ENCODE measurements at places on chromosomes 11 and 22.

DNA sequence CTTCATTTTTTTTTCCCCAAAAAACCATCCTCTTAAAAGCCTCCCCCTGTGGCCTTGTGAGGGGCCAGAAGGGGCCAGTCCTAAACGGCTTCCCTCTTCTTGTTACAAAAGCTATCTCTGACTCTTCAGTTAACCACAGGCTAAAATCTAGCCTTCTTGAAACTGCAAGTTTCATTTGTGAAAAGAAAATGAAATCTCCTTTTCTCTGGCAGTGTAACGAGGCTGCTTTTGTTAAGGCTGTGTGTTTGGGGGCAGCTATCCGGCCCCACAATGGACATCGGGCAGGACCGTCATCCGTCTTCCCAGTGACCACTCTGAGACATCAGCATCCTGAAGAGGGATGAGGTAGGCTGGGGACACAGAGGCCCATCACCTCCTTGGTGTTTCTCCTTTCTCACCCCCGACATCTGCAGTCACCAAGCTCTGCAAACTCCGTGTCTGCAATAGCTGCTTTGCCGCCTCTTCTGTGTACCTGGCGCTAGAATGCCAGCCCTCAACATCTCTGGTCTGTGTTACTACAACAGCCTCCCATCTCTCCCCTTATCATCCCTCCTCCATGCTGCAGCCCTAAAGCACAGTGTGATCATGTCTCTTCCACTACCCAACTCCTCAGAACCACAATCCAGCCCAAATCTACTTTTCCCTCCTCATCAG lies 94.0 kb downstream of the RCN1 start:
- DNase-seq = no peak

DNA sequence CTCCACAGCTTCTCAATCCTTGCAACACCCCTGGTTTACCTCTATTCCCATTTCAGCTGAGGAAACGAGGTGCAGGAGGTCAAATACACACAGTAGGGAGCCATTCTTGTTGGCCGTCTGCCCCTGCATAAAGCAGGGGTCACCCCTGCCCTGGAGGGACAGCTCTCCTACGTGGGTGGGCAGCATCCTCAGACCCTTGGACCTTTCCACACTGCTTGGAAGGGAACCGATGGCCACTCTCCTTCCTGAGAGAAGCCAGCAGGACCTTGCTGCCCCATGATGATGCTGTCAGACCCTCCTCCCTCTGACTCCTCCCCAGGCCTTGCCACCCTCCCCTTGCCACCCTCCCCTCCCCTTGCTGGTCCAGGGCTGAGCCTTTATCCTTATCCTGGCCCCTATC lies 121.1 kb upstream of the SYT13 start:
- DNase-seq = no peak

DNA sequence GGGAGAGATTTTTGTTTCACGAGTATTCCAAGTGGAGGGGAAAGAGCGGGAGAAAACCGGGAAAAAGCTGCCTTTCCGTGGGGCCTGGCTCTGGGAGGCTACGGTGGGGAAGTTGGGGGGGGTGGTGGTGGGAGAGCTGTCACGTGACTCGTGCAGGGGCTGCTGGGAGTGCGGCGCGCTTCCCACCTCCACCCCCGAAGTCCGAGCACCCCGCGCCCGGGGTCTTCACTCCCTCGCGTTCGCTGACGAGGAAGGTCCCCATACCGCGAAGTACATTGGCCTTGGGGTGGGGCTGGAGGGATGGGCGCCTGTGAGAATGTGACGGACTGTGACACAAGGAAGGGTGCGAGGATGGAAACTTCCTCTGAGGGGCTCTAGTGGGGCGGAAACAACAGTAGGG lies at the start of gene TEX12:
TSS of gene TEX12 (plus strand) at position 228 of the 400 bp plus-strand sequence. CDS start 1,897 bp downstream, outside the sequence.
- no peak for DNase-seq

- peak; percentile 14 for DNase-seq
These were observed 133.5 kb upstream of the ZBED5 start for GRCh38 chr11:10991393-10991792.

GRCh38 chr11:47004595-47005033 lies 68.1 kb downstream of the CSTPP1 start:
- peak; percentile 71 for DNase-seq

DNA sequence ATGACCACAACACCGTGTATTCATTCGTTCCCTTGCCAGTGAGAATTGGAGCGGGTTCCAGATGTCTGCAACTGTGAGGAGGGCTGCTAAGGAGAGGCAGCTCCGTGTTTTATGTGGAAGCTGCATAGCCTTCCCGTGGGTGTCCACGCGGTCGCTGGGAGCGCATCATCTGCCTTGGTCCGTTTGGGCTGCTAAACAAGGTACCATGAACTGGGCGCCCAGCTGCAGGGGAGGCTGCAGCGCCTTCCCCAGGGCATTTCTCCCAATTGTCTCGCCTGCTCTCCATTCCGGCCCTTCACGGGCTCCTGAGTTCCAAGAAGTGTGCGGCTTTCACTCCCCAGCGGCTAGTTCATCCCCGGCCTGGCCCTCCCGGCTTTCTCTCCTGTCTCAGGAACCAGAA lies 1446.4 kb downstream of the TBC1D22A start:
- DNase-seq = no peak

- no peak for DNase-seq
These were observed 154.3 kb downstream of the CACNA1I start for GRCh38 chr22:39724857-39725256.

GRCh38 chr11:98621767-98622166 lies 399.0 kb upstream of the CNTN5 start:
- no peak for DNase-seq

DNA sequence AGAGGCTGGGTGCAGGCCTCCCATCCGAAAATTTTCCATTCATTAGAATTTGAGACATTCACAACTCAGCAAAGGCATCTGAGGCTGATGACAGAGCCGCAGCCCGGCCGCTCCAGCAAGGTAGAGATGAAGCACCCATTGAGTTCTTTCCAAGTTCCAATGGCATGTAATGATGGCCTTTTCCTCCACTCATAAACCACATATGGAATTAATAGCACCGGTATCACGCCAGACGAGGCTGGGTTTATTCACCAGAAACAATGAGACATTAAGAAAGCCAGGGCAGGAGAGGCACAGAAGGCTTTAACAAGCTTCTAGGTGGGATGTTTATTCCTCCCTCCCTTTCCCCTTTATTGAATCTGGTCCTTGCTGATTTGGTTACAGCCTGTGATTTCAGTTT lies 534.4 kb downstream of the MN1 start:
- DNase-seq = no peak

GRCh38 chr22:37008365-37008764 lies 10.9 kb downstream of the TST start:
- DNase-seq = no peak

DNA sequence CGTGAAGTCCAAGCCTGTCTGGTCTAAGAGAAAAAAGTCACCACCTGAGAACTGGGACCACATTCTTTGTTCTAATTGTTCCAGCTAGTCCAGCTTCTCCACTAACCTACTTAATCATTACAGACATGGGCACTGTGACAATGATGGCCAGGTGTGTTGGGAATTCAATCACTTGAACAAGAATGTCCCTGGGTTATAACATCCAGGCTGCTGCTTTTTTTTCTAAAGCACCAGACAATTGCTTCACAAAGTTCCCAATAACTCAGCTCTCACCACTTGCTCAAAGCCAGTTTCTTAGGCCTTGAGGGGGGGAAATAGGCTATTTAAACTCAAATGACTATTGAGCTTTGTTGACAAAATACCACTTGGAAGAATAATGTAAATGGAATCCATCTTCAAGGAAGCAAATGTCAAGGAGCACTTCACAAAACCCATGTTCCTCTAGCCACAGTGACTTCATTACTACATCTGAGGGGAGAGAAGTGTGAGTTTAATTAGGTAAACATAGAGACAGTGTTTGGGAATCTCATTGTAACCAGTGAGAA lies 80.3 kb downstream of the ME3 start:
- DNase-seq = no peak

- DNase-seq = no peak
These were observed 22.5 kb downstream of the CD5 start for GRCh38 chr11:61124574-61125309.

DNA sequence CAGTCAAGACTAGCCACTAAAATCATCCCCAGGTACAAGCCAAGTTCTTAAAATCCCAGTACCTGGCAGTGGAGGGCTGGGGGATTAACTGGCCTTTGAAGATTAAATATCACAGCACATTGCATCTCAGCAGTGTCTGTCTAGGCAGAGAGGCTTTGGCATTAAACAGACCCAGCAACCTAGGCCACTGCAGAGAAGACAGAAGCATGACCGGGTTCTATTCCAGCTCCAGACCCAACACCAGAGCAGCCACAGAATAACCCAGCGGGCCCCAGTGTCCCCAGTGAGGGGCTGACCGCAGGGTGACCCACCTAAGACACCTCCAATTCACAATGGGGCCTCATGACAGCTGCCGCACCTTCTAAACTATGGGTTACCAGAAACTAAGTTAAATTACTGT lies 88.2 kb downstream of the SHANK2 start:
- no peak for DNase-seq

DNA sequence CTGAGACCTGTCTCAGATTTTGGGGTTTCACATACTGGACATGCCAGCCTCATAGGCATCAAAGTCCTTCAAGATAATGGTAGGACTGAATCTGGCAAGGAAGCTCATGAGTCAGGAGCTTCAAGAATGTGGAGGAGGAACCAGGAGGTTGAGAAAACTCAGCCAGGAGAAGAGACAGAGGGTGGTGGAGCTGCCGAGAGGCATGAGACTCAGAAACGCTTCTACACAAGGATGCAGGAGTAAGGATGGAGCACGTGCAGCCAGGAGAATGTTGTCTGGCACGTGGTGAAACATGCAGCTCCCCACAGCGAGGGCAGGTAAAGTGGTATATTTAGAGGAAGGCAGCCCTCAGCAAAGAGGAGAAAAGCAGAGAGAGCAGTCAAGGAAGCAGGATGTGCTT lies 148.7 kb upstream of the ISX start:
- no peak for DNase-seq

DNA sequence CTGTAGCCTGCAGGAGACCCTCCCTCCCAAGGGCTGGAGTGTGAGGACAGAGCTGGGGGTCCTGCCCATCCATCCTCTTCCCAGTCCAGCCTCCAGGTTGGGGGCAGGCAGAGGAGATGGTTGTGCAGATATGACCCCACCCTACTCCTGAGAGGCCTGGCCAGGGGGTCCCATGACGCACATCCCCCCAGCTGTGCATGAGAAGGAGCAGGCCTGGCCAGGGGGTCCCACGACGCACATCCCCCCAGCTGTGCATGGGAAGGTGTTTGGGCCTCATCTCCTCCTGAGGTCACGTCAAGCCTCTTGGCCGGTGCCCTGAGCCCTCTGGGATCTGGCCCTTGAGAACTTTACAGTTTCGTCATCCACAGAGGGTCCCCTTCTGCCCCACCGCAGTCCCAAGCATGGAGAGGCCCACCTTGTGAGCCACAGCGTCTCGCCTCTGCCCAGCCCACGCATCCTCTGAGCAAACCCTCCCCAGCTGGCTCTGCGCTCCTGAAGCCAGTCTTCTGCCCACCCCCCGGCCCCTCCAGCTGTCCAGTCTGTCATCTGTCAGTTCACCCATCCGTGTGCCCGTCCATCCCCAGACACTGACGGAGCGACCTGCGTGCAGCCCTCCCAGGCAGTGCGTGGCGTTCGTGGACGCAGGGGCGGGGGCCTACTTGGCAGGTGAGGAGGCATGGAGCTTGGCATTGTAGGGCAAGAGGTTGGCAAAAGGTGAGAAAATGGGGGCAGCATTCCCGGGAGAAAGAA lies 2.3 kb downstream of the ANO9 start:
- DNase-seq = no peak

- no peak for DNase-seq
These were observed 58.2 kb upstream of the EED start for GRCh38 chr11:86186386-86186785.

GRCh38 chr22:37750596-37751162 lies 53.8 kb downstream of the TRIOBP start:
- DNase-seq = no peak

GRCh38 chr22:49807780-49808708 lies 19.6 kb downstream of the BRD1 start:
- no peak for DNase-seq

DNA sequence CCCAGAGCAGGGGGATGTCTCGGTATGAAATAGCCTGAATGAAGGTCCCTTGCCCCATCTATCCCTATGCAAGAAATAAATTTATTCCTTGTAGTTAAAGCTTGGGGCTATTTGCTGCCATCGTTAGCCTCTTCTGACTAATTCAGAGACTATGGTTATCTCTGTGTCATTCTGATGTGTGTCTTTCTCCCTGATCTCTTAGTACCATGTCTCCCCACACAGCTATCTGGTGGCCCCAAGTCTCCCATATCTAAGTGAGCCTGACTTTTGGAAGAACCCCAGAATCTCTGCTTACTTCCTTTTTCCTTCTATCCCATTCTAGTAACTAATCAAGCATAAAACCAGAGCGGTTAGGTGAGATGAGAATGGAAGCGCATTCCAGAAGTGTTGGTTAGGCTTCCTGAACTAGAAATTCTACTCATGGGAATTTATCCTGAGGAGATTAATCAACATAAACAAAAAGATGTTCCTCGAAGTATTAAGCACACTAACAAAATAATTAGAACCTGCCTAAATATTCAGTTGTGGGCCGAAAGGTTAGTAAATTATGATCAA lies 71.4 kb upstream of the BMAL1 start:
- no peak for DNase-seq

DNA sequence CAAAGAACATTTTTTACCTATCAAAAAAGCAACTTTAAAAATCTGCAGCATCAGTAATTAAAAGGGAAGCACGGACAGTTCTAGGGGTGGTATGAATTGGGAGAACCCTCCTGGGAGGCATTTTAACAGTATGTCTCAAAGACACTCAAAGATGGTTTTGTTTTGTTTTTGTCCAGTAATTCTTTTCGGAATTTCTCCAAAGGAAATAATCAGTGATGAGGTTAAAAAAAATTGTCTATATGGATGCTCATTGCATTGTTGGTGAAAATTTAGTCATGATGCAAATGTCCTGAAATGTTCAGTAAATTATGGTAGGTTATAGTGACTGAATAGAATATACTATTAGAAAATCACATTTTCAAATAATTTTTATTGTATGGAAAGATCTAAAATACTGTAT lies 115.1 kb downstream of the ATXN10 start:
- DNase-seq = no peak

DNA sequence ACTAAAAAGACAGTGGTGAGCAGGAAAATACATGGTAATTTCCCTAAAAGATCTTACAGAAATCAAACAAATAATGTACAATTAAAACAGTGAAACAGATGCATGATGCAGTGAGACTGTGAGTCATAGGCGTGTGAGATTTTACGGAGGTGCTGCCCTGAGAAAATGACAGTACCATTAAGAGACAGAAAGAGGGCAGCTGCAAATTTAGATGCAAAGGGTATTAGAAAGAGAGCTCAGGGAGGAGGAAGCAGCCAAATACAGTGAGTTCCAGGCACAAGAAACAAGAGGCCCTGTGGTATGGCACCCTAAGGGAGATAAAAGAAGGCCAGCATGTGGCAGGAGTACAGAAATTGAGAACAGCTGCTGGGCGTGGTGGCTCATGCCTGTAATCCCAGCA lies 88.5 kb upstream of the FIBIN start:
- DNase-seq = no peak

DNA sequence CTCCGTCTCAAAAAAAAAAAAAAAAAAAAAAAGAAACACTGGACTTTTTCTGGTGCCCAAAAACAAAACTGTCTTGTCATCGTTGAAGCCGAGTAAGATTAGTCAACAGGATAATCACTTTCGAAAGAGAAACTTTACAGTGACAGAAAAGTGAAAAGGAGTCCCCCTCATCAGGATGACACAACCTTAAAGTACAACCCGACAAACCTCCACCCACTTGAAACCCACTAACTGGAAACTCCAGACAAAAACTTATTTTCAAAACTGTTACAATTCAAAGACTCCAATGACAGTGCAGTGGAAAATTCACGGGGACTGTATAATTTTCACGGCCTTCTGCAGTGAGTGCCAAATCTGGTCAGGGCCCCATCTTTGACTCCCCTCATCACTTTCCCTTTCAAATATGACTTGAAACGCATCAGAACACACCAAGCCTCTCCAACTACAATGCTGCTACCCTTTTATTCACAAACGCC lies 1.3 kb downstream of the DENND5A start:
- DNase-seq = peak; percentile 26
